ENCODE measurements at places on chromosomes 3 and 15. TPM values are rescaled to one million over a fixed set of nuclear protein-coding genes. Genes with fewer than 3 reads are reported as not detected.

GRCh38 chr15:40053079-40053830, 14.3 kb upstream of the SRP14 start:
- DNase-seq = peak; percentile 54

UROC1 gene
- not detected for total RNA-seq

GRCh38 chr3:80855482-80855881, 906.0 kb downstream of the GBE1 start:
- DNase-seq = no peak

DNA sequence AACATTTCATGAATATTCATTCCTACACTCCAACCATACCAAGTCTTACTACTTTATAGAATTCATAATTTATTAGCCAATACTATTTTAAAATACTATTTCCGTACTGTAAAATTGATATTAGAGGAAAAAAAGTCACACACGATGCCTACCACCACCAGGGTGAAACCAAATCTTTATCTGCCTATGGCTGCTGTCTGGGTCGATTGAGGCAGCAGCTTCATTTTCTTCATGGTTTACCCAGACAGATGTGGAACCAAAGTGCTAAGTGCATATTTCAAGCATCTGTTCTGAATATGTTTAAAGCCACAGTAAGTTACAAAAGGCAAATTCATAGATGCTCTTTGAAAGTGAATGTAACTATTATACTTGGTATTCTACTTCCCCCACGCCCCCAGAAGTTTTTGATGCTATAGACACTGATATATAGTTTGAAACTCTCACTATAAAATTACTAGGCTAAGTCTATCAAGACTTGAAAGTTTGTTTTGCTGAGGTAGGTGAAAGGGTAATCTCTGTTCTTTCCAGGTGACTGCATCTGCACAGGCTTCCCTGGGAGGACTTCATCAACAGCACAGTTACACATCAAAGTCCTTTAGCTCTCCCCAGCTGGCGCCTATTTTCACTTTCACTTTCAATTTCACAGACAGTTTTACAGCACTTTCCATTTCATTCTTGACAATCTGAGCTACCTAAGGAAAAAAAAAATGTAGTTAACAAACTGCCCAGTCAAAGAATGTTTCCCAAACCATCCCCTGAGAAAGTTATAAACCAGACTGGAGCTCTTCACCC, 113.9 kb downstream of the POLQ start:
- no peak for DNase-seq

DNA sequence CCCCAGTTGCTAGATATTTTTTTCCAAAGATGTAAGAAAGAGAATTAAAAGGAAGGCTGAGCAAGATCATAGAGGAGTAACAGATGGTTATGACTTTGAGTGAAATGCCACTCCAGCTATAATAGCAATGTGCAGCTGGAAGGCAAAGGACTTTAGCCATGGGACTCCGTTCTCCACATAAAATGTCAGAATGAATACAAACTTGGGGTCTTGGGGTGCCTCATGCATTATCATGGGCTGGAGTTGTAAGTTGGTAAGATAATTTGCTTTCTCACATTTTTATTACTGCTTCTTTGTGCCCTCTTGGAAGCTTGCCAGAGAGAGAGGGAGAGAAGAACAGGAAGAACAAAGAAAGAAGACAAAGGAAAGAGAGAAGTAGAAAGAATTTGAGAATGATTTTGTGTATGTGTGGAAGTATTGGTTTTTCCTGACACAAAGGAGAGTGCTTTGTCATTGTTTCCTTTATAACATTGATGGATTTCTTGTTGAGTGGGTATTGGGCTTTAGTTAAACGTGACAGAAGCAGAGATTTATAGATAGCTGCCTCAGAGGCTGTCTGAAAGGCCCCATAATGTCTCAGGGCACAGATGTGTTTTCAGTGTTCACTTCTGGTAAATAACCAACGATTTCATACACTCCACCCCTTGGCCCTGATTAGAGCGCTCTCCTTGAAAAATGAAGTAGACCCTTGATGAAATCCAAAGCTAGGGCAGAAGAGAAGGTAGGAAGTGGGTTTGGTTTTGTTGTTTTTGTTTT, 715.3 kb downstream of the NR2F2 start:
- DNase-seq = no peak

- no peak for DNase-seq
Measured at GRCh38 chr3:1207904-1208303, 115.1 kb downstream of the CNTN6 start.

DNA sequence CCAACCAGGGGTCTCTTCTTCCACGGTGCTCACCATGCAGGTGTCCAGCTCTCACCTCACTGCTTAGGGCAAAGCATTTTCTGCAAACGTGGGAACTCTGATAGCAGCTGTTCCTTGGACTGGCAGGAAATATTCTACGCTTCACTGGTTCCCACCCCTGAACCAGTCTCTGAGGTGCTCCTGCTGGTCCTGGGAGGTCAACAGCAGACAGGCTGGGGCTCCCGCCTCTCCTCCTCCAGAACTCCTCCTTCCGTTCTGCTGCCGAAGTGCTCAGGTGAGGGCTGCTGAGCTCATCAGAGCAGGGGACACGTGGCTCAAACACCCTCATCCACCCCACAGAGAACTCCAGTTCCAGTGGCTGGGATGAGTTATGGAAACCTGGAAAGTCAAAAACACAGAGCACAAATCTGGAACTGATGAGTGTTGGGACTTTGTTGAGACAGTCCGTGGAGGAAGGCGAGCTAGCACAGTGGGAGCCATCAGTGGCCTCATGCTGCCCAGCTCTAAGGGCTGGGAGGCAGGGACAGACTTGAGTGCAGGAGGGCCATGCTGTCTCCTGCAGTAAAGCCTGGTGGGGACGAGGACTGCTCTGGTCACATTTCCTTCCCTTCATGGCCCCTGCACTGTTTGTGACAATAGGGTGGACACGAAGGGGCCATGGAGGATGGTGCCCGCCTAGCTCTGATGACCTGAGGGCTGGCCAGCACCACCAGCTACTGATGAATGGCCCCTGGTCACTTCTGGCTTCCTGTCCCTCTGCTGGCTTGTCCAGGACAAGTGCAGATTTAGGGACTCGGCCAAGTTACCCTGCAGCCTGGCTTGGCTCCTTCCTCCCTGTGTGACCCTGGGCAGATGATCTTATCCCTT, 137.8 kb downstream of the KLF13 start:
- DNase-seq = peak; percentile 55

DNA sequence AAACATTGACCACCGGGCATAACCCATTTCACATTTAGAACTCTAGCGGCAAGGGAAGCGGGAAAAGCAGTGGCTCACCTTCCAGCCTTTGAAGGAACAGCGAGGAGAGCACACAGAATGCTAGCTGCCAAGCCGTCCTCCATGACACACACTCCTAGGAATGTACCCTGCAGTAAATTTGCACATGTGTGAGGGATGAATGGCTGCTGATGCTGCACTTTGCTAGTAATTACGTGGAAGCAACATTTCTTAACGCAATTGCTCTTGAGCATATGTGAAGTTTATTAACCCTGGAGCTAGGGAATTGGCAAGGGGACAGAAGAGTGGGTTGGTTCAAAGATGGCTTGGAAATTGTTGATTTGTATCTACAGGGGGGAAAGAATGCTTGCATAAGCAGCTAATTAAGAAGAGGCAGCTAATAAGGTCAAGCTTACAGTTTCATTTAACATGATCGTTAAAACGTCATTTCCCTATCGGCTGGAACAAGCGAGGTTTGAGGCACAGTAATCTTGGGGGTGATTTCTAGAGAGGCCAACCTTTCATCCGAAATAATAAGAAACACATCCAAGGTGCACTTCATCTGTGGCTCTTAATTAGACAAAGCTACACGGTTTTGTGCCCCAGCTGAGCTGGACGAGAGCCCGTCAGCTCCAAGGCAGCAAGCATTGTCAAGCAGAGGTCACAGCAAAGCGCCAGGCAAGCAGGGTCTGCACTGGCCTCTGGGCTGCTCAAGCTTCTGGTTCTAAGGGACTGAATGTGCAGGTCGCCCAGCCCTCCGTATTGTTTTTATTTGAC, 123.4 kb downstream of the CHSY1 start:
- peak; percentile 74 for DNase-seq

GRCh38 chr3:28575100-28575745, 226.6 kb upstream of the AZI2 start:
- peak; percentile 82 for DNase-seq

FBXW12 gene
- total RNA-seq = not detected

BCL2A1 gene
- total RNA-seq = 3.6 TPM

TM4SF18 gene
- 5.6 TPM for total RNA-seq

ANAPC13 gene
- total RNA-seq = 33.5 TPM

DNA sequence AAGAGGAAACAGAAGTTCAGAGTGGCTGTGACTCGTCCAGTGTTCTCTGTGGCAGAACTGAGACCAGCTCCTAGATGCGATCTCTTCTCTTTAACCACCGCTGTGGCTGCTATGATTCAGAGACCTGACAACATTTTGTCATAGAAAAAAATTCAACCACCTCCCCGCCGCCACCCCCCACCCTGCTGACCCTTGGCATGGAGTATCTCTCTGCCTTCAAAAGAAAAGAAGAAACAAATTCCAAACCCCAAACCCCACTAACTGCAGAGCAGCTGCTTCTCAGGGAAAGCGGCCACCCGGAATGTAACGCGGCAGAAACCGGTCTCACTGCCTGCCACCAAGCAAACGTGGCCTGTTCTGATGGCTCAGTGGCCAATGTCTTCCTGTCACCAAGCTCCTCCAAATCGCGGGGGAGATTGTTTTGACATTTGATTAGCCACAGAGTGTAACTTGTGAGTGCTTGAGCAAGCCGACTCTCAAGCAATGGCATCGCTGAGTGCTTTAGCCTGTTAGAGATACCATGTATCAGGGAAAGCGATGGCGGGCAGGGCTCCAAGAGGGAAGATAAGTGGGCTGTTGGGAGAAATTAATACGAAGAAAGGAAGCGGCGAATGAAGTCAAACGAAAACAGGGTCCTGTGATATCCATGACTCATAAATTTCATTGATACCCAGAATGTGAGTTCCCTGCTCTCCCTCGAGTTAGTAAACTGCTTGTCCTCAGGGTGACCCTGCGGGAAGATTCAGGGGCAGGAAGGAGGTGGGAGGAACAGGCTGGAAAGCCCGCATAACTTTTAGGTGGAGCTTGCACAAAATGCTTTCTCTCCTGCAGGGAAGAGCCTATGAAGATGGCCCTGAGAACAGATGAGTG, 44.8 kb upstream of the TLE3 start:
- DNase-seq = peak; percentile 78

DNA sequence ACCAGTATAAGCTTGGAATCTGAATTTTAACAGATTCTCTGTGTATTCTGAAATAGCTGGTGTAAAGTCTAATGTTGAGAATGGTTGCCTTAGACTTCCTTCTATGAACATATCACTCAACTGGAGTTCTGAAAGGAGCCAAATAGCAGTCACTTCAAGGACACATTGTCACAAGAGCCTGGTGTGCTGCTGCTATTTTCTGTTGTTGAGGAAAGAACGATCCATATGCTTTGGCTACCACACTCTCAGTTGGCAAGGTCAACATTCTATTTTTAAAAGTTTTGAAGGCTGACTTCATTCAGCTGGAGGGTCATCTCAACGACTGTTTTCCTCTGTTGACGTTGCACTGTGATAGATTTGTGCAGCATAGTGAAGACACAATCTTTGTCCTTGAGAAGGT, 248.7 kb downstream of the TUSC7 start:
- DNase-seq = no peak

GRCh38 chr3:98600412-98601095, 7.1 kb upstream of the CPOX start:
- DNase-seq = no peak

DNA sequence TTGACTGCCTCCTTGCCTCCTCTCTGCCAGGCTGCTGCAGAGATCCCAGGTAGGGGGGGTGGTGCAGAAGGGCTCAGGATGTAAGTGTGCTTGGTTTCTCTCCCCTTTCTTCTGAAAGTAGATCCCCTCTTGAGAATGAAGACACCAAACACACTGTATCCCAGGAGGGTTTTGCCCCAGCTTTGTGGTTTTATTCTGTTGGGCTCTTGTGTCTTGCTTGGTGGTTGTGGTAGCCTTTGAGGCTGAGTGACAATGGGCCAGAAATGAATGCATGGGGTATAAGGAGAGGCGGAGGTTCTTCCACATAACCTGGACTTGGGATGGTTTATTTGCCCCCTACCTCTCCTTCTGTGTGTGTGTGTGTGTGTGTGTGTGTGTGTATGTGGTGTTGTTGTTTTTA, 5.7 kb downstream of the PDIA5 start:
- DNase-seq = no peak

GXYLT2 gene
- total RNA-seq = 13.7 TPM

RASL12 gene
- 82.4 TPM for total RNA-seq

MAGEL2 gene
- 0.05 TPM for total RNA-seq

- no peak for DNase-seq
Measured at GRCh38 chr15:71312731-71313460, 197.6 kb downstream of the THSD4 start.

DNA sequence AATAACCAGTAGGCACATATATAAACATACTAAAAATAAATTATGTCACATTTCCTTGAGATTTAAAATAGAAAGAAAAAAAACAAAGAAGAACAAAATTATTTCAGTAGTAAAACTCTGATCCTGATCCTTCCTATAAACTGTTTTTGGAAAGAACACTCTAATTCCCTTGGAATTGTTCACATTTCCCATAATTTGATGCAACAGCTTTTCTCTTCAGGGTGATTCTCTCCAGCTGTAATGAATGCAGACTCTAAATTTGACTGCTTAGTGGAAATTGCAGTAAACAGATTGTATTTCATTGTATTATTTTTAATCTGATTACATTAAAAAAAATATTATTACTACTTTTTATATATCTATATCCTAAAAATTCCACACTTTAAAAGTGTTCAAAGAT, 70.2 kb upstream of the ABI3BP start:
- no peak for DNase-seq

GRCh38 chr15:27529399-27529798, 558.4 kb downstream of the GABRG3 start:
- DNase-seq = no peak

DNA sequence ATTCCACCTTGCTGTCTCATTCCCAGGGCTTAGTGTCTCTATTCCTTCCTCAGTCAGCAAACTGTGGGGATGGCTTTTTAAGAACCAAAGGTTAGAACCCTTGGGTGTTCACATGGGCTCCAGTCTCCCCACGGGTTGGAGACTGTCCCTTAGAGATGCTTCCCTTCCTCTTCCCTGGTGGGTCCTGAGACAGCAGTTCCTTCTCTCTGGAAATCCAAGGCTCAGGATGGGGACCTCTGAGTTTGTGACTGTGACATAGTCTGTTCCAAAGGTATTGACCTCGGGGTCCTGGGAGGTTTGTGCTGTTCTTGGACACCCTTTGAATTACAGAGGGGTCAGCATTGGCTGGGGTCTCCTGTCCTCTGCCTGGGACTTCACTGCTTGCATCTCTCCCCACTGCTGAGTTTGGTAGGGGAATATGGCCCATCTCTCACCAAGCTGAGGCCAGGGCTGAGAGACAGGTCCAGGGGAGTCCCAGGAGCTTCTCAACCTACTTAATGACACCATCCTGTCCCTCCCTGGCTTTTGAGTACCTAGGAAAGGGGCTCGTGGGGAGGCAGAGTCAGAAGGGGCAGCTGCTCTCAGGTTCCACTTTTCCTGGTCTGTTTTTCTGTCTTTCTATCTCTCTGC, 1.5 kb downstream of the GRM2 start:
- peak; percentile 24 for DNase-seq

FHIT gene
- 9.2 TPM for total RNA-seq

PAQR9 gene
- total RNA-seq = not detected

C3orf22 gene
- total RNA-seq = not detected

GRCh38 chr15:88241060-88241459, 15.5 kb downstream of the NTRK3 start:
- no peak for DNase-seq

CLEC3B gene
- 50.0 TPM for total RNA-seq

BSN gene
- 0.48 TPM for total RNA-seq
